ENCODE measurements at places on chromosomes 3 and 15.

DNA sequence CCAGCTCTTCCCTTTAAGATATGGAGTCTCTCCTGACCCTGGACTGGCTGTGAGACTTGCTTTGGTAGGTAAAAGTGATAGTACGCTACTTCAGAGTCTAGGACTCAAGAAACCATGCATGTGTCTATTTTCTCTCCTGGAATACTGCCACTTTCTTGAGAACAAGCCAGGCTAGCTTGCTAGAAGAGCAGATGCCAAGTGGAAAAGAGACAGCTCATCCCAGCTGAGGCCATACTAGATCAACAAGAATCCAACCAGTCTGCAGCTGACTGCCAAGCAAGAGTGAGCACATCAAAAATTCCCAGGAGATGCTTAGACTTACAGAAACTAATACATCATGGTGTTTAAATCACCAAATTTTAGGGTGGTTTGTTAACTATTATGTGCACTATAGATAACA lies 208.3 kb upstream of the RBMS3 start:
- no peak for DNase-seq

DNA sequence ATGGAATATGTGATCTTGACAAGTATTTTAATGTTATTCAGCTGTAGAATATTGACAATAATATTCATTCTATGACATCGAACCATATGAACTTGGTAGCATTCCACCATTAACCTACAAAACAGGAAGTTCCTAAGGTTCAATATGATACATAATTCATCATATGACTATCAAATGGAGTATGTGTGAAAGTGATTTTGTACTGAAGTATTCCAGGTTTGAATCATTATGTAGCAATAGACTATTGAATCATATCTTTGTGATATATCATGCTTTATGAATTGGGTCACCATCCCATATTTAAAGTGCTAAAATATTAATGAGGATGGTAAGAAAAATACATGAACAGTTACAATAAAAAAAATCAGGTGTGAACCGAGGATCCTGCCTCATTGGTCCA lies 95.1 kb downstream of the TP63 start:
- no peak for DNase-seq

GRCh38 chr3:54366007-54366750 lies 243.8 kb downstream of the CACNA2D3 start:
- no peak for DNase-seq

DNA sequence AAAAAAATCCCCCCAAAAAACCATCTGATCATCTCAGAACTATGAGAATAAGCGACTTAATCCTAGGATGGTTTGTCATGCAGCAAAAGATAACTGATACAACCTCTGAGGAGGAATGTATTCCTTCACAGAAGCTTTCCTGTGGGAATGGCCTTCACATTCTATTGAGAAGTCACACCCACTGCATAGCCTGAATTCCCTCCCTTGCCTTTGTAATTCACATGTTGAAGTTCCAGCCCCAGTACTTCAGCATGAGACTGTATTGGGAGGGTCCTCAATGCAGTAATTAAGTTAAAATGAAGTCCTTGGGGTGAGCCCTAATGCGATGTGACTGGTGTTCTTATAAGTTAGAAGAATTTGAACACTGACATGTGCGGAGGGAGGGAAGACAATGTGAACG lies 395.2 kb downstream of the TUSC7 start:
- DNase-seq = no peak

DNA sequence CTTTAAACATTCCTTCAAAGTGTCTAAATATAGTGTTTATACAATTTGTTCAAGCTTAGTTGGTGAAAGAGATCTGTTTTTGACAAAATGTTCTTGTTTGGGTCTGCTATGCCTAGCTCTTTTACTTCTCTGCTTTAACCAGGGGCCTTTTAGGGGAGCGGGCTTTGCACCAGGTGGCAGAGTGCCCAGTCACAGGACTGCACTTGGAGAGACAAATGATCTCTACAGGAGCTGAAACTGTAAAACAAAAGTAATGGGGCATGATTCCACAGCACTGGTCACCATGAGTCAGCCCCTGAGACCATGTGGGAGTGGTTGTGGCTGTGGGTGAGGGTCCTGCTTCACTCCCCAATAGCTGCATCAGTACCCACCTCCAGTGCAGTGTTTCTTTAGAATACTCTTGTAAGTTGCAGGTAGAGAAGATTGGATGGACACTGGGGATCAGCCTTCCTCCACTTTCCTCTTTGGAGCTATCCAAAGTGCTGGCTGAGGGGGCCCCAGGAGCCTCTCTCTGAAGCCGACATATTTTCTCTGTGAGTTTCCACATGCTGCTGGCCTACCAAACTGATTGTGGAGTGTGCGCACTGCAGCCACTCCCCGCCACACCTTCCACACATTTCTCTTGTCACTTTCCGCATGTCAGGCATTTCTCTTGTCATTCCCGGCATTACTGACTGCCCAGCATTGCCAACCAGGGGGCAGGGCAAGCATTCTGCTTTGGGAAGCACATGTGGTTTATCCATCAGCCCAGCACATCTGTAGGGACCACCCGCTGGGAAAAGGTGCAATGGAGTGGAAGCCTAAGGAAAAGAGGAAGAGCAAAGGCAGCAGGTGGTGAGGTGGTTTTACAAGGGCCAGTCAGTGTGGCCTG lies 110.0 kb downstream of the EPHB1 start:
- DNase-seq = no peak

DNA sequence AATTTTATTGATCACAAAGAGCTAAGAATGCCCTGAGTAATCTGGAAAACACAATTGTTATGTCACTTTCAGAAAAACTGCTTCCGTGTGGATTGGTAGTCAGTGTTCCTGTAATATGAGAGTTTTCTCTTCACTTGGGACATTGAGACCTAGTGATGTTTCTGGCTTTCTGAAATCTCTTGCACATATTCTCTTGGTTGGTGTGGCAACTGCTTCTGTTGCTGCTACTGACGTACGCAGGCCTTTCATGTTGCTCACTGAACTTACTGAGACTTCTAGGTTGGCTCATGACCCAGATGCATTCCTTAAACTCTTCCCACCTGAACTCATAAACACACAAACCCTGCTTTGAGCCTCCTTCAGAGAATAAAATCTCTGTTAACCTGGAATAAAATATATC lies 175.0 kb upstream of the PFN2 start:
- DNase-seq = no peak

DNA sequence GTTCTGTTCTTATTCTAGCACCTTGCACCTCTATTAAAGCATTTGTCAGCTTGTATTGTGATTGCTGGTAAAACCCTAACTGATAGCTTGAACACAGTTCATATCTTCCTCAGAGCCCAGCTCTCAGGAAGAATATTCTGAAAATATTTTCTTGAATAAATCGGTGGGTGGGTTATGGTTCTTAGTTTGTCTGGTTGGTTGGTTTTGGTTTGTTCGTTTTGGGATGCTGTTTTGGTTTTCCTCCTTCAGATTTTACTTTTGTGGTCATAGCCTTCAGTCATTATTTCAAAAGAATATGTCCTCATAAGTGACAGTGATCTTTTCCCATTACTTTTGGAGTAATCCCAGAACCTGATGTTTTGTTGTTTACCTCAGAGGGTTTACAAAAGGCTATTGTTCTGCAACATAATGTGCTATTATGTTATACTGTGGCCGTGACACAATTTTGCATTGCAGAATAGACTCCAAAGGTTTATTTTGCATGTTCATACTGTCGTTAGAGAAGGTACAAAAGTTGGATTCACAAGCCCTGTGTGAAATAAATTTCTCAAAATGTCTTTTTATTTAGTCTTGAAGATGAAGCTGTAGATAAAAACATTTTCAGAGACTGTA lies 2.7 kb upstream of the TMEM87A start:
- no peak for DNase-seq

DNA sequence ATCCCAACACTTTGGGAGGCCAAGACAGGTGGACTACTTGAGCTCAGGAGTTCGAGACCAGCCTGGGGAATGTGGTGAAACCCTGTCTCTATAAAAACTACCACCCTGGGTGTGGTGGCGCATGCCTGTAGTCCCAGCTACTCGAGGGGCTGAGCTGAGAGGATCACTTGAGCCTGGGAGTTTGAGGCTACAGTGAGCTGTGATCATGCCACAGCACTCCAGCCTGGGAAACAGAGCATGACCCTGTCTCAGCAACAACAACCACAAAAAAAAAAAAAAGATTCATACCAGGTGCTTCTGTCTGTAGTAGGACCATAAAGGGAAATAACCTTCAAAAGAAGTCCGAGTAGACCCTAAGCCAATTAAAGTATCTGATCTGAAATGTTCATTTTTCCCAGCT lies 94.5 kb downstream of the SERPINI1 start:
- no peak for DNase-seq

GRCh38 chr3:52055537-52056351 lies 627 bp downstream of the DUSP7 start:
- DNase-seq = peak; percentile 37
